ENCODE measurements at places on chromosomes 7 and 10.
A peak's percentile ranks its signal among the peaks of the same experiment; 100 is the strongest.

GRCh38 chr10:104066945-104067344, 18.7 kb downstream of the COL17A1 start:
- H3K27me3 ChIP-seq: peaks cover 17% of the 10 kb centered on the region
- H3K4me3 ChIP-seq: no peak overlapping the region
- H3K4me1 ChIP-seq: peaks cover 13% of the 10 kb centered on the region
- no peak overlapping the region for H3K27ac ChIP-seq
- no peak for DNase-seq
- no peaks in the 10 kb centered on the region for H3K36me3 ChIP-seq

DNA sequence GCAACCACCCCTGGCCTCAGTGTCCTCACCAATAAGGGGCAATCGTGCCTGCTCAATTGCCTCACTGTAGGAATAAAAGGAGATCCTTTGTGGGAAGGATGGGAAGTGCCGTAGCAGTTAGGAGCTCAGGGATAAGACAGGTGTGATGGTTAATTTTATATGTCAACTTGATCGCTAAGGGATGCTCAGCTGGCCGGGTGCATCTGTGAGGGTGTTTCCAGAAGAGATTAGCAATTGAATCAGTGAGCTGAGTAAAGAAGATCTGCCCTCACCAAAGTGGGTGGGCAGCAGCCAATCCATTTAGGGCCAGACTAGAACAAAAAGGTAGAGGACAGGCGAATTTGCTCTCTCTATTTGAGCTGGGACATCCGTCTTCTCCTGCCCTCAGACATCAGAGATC, 46.3 kb downstream of the BUB3 start:
- peaks cover 4% of the 10 kb centered on the region for H3K4me1 ChIP-seq
- H3K36me3 ChIP-seq: peaks cover 5% of the 10 kb centered on the region
- H3K4me3 ChIP-seq: no peak overlapping the region
- H3K27me3 ChIP-seq: no peaks in the 10 kb centered on the region
- H3K27ac ChIP-seq: no peak overlapping the region
- no peak for DNase-seq

- H3K36me3 ChIP-seq: no peaks in the 10 kb centered on the region
- peaks cover 5% of the 10 kb centered on the region for H3K27me3 ChIP-seq
- H3K4me1 ChIP-seq: peaks cover 14% of the 10 kb centered on the region
- no peak overlapping the region for H3K27ac ChIP-seq
- DNase-seq: no peak
Observed at GRCh38 chr7:131039836-131040235, 287.8 kb upstream of the MKLN1 start.

GRCh38 chr10:110556969-110557601, 10.4 kb upstream of the SMC3 start:
- DNase-seq: peak; percentile 46
- no peak overlapping the region for H3K27ac ChIP-seq
- H3K4me3 ChIP-seq: no peak overlapping the region
- H3K27me3 ChIP-seq: peaks cover 6% of the 10 kb centered on the region
- no peaks in the 10 kb centered on the region for H3K36me3 ChIP-seq
- H3K4me1 ChIP-seq: peaks cover 7% of the 10 kb centered on the region

GRCh38 chr7:69791739-69792138, 193.5 kb downstream of the AUTS2 start:
- DNase-seq: no peak
- H3K4me3 ChIP-seq: no peak overlapping the region
- H3K36me3 ChIP-seq: no peaks in the 10 kb centered on the region
- H3K27ac ChIP-seq: no peak overlapping the region

- H3K27ac ChIP-seq: no peak overlapping the region
- H3K4me1 ChIP-seq: peaks cover 9% of the 10 kb centered on the region
- H3K36me3 ChIP-seq: peaks cover 2% of the 10 kb centered on the region
- no peak overlapping the region for H3K4me3 ChIP-seq
Observed at GRCh38 chr7:121545418-121545817, 149.3 kb upstream of the FAM3C start.
